ENCODE measurements at places on chromosomes 3 and 15.

DNA sequence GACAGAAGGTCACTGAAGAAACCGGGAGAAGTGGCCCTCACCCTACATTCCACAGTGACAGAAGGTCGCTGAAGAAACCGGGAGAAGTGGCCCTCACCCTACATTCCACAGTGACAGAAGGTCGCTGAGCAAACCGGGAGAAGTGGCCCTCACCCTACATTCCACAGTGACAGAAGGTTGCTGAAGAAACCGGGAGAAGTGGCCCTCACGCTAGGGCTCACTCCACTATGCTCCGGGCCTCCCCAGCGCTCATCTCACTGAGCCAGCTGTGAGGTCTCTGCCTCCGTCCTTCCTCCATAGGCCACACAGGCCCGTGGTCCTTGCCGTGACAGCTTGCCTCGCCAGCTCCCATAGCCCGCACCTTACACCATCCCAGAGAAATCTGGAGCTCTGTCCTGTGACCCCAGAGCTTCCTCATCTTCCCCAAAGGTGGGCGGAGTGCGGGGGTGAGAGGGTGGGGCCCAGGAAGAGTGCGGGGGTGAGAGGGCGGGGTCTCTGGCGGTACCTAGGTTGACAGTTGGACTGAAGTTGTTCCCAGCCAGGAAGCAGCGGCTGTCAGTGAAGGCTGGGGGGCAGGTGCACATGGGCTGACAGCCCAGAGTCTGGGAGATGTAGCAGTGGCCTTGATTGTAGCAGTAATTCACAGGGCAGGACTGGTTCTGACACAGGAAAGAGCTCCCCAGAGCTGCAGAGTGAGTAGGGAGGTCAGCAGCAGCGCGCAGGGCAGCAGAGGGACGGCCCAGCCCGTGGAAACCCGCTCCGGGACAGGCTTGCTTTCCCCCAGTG is 32.0 kb downstream of the MUC20 start:
- DNase-seq, result no peak

DNA sequence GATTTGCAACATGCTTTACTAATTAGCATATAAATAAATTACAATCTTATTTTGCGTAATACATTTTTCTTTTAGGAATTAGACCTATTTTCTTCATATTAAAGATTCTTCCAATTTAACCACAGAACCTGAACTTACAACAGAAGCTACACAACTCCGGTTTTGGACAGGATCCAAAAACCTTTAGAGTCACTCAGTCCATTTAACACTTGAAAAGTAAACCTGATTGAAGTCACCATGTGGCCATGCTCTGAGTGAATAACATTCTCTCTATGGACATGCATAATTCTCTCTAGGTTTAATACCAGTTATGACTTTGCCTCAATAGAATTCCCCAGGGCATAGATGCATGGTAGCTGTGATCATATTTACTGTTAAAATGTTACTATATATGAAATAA is 751.0 kb downstream of the VGLL3 start:
- no peak for DNase-seq

DNA sequence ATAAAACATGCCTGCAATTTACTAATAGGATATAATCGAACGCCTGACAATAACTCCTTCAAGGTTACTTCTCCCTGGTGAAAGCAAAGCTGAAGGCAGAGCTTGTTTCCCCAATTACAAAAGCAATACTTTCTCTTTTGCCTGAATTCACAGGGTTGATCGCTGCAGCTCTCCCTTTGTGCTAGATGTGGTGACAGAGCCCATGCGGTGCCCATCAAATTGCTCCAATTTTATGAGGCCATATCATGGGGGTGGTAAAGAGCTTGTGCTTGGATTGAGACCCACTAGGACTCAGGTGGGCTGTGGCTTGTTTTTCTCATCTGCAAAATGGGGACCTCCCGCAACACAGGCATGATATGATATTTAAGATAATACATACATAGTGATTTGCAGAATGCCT is 143.4 kb downstream of the GREM1 start:
- DNase-seq, result no peak

GRCh38 chr15:88574077-88574476 is 27.6 kb upstream of the DET1 start:
- no peak for DNase-seq

DNA sequence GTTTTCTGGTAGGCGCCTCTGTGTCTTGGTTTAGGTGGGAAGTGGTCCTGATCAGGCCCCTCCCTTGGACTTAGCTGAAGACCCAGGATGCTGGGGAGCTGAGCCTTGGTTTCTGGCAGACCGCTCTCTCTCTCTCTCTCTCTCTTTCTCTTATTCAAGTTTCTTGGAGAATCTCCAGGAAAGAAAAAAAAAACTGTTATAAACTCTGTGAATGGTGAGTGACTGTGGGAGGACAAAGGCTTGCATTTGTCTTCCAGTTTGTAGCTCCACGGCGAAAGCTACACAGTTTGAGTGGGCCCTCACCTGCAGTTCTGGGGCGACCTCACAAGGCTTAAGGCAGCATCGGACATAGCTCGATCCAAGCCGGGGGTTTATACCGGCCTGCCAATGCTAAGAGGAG is 7.5 kb downstream of the DET1 start:
- DNase-seq, result no peak

- DNase-seq, result no peak
Observed at GRCh38 chr3:128906031-128906803, 26.8 kb downstream of the ACAD9 start.

- DNase-seq, result no peak
Observed at GRCh38 chr3:17394541-17395155, 347.8 kb downstream of the TBC1D5 start.

GRCh38 chr3:63022114-63022513 is 146.9 kb upstream of the CADPS start:
- no peak for DNase-seq

GRCh38 chr3:171896316-171896715 is 53.2 kb downstream of the TMEM212 start:
- no peak for DNase-seq

GRCh38 chr3:56467801-56468183 is 475 bp downstream of the ERC2 start:
- DNase-seq, result no peak

DNA sequence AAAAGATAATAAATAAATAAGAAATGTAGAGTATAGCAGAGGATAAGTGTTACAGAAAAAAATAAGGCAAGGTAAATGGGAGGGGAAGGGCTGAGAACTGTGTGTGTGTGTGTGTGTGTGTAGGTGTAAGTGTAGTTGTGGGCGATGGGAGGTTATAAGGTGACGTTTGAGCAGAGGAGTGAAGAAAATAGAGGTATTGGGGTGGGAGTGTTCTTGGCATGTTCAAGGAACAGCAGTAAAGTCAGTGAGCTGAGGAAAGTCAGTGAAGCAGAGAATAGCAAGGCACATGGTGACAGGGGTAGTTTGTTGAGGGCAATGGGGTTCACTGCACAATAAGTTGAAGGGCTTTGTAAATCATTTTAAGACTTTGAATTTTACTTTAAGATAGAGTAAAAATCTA is 30.9 kb upstream of the ZNF148 start:
- DNase-seq, result no peak

GRCh38 chr3:73378207-73378606 is 246.5 kb downstream of the PDZRN3 start:
- no peak for DNase-seq

DNA sequence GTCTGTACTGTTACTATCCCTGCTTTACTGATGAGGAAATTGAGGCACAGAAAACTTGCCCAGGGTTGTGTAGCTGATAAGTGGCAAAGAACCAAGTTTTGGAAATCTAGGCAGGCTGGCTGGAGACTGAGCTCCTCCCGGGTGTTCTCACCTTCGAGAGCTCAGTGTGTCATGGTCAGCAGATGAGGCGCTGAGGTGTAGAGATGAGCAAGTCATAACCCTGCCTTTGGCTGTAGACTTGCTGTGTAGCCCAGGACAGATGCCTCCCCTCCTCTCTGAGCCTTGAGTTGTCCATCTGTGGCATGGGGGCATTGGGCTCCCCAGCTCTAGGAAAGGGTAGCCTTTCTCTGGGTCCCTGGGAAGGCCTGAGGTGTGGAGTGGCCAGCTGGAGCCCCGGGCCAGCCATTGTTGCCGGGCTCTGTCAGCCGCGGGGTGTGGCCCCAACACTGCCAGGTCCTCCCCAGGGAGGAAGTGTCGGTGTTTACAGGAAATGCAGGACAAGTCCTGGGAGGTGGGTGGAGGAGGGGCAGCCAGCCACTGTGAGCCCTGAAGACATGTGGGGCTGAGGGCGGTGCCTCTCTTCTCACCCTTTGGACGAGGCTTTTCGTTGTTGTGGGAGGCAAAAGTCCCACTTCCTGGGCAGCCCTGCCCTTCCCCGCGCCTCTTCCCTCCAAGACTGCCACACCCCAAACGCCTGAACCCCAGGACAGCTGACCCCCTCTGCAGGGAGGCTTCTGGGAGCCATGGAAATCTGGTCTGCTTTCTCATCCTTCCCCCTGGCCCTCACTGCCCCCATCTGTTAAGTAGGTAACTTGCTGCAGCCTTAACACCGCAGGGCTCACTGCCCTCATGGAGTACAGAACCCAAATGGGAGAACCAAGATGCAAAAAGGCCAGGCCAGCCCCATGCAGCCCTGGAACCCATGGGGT is 29.1 kb downstream of the FGD5 start:
- no peak for DNase-seq

DNA sequence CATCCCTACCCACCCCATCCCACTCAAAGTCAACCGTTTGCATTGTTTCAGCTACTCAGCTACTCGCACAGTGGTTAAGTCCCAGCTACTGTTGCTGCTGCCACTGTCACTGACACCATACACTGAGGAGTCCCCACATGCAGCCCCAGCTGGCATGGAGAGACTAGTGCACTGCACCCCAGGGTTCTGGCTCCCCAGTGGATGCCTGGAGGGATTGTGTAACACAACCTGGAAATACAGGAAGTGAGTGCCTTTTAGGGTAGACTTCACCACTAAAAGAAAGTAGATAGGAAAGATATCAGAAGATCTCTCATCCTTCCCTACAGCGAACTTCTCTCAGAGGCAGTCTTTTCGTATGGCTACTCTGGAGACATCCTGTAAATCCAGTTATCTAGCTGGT is 169.2 kb upstream of the STRIT1 start:
- no peak for DNase-seq

DNA sequence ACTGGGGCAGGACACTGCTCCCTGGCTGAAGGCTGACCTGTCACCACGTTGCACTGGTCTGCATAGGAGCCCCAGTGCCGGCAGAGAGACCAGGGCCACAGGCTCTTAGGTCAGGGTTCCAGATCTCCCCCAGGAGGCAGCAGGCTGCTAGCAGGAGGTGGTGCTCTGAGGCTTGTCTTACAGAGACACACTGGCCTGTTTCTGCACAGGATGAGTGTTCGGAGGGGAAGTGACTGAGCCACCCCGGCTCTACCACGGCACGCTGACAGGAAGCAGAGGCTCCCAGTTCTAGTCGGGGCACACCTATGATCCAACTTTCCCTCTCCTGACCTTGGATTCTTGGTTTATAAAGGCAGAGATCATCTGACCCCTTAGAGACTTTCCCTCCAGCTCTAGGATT is 8.6 kb downstream of the FBXL22 start:
- DNase-seq, result no peak

- DNase-seq, result no peak
Observed at GRCh38 chr3:43867436-43868072, 176.8 kb downstream of the ABHD5 start.

GRCh38 chr3:61774279-61774890 is 213.0 kb downstream of the PTPRG start:
- DNase-seq, result no peak

DNA sequence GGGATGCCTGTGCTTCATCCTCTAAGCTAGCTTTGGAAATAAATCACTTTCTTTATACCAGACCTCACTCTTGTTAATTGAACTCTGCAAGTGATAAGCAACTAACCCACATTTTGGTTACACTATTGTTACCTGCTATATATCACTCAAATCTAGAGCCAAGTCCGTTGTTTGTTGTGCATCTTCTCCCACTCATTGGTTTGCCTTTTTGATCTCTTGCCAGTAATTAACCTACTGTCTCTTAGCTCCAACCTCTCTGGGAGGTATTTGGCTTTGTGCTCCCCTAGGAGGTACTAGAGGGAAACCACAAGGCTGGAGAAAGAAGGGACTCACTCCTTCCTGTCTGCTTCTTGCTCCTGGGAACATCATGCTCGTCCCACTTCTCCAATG is 12.8 kb upstream of the CRBN start:
- no peak for DNase-seq
